ENCODE measurements at places on chromosomes 12 and 14.

DNA sequence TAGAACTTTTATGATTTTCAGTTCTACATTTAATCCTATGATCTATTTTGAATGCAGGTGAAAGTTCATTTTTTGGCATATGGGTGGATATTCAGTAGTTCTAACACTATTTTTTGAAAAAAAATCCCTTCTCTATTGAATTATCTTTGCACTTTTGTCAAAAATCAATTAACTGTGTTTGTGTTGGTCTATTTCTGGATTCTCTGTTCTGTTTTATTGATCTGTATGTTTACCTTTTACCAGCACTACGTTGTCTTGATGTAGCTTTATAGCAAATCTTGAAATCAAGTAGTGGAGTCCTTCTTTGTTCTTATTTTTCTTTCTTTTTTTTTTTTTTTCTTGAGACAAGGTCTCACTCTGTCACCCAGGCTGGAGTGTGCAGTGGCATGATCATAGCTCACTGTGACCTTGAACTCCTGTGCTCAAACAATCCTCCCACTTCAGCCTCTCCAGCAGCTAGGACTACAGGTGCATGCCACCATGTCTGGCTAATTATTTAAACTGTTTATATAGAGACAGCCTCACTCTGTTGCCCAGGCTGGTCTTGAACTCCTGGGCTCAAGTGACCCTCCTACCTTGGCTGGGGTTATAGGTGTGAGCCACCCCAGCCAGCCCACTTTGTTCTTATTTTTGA, 31.9 kb downstream of the SLC39A9 start:
- DNase-seq = no peak

GRCh38 chr12:101642115-101643067, 47.6 kb downstream of the MYBPC1 start:
- DNase-seq = no peak

GRCh38 chr14:64640839-64641238, 63.4 kb upstream of the PLEKHG3 start:
- no peak for DNase-seq

DNA sequence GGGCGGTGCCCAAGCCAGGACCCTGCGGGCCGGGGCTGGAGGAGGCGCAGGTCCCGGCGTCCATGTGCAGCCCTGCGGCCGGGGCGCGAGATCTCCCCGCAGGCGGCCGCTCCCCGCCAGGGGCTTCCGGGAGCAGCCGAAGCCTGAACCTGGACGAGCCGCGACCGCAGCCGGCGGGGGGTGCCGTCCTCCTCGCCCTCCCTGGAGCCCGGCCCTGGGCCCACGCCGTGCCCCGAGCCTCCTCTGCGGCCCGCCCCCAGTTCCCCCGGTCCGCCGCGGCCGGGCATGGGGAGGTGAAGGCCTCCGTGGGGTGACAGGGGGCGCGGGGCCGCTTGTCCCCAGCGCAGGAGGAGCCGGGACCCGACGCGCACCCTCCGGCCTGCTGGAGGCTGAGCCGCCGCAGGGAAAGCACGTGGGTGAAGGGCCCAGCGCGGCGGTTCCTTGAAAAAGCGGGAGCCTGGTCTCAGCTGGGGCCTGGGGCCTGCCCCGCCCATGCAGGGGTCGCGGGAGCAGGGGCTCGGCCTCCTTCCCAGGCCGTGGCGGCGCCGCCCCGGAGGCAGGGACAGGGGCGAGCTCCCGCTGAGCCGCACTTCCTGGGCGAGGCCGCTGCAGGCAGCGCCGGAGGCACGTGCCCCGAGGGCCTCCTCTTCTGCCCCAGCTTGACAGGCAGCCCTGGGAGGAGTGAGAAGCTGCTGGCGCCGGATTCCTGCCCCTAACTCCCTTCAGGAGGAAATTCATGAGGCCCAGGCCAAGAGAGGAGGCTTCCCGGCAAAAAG, 55.6 kb upstream of the PPP2R5C start:
- no peak for DNase-seq

DNA sequence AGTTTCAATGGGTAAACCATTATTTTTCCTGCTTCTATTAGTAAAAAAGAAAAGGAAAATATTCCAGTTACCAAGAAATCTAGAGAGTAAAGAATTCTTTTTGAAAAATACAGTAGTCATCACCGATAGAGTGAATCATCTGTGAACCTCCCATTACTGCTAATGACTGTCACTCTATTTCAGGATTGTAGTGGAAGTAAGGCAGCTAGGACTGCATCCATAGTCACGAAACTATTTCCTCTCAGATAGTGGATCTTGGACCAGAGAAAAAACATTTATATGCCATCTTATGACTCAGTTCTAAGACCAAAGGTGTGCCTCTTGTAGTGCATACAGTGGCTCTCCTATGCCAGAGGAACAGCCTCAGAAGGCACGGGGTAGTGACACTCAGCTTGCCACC, 173.9 kb upstream of the PLEKHA5 start:
- no peak for DNase-seq

GRCh38 chr14:85041618-85042017, 488.3 kb upstream of the FLRT2 start:
- DNase-seq = no peak

DNA sequence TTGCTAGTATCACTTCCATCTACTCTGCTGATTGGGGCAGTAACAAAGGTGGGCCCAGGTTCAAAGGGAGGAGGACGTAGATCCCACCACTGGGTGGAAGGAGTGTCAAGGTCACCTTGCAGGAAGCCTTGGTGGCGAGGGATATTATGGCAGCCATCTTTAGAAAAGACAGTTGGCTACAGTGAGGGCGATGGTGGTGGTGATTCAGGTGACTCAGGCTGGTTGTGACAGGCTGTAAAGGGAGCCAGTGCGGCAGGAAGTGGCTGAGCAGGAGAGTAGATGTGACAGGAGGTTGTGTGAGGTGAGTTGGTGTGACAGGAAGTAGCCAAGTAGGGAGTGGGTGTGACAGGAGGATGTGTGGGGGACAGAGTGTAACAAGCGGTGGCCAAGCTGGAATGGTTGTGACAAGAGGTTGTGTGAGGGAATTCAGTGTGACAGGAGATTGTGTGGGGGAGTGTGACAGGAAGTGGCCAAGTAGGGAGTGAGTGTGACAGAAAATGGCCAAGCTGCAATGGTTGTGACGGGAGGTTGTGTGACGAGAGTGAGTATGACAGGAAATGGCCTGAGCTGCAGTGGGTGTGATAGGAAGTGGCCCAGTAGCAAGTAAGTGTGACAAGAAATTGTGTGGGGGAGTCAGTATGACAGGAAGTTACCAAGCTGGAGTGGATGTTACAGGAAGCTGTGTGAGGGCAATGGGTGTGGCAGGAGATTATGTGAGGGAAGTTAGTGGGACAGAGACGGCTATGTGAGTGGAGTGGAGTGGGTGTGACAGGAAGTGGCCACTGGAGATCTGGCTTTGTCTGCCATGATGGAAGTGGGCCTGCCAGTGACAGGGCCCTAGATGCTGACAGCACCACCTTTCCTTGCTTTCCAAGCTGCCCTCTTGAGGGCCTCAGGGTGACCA, 136.5 kb upstream of the MYL2 start:
- no peak for DNase-seq

GRCh38 chr12:121632069-121632970, 6.0 kb downstream of the ORAI1 start:
- no peak for DNase-seq

GRCh38 chr12:132550014-132550802, 60.2 kb downstream of the LRCOL1 start:
- DNase-seq = no peak

GRCh38 chr12:55719371-55719770, 822 bp upstream of the RDH5 start:
- no peak for DNase-seq

GRCh38 chr12:120628919-120629318, 11.5 kb upstream of the CABP1 start:
- no peak for DNase-seq

DNA sequence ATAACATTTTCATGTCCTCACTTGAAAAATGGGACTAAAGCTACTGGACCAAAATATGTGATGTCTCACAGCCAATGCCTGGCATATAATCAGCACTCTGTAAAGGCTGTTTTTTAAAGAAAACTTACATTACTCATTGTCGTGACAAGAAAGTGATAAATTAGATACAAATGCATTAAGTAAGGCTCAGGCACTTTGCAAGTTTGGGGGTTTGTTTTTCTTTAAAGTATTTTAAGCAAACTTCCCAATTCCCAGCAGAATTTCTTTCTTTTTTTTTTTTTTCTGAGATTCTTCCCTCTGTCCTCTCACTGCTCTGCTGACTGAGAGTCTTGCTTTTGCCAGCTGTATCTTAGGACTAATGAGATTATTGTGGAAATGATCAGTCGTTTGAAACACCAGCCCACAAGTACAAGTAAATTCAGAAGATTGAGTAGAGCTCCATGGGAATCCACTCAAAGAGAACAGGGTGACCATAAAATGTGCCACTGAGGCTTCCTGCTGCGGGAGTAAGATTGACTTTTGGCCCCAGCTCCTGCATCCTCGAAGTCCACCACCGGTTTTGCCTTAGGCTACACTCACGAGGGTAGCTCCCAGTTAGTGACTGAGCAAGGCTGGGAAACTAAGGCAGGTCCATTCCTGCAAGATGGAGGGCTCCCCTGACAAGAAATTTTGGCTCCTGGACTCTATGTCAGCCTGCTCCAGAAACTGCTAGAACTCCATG, 82.8 kb downstream of the TMTC1 start:
- DNase-seq = no peak

GRCh38 chr14:101412739-101413138, 148.6 kb upstream of the DIO3 start:
- no peak for DNase-seq

DNA sequence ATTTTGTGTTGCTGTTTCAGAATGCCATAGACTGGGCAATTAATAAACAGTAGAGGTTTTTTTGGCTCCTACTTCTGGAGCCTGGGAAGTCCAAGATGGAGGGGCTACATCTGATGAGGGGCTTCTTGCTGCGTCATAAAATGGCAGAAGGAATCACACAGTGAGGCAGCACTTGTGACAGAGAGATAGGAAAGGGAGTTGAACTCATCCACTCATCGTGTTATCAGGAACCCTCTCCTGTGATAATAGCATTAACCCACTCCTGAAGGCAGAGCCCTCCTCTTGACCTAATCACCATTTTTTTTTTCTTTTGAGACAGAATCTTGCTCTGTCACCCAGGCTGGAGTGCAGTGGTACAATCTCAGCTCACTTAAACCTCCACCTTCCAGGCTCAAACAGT, 9.7 kb downstream of the TDG start:
- no peak for DNase-seq

DNA sequence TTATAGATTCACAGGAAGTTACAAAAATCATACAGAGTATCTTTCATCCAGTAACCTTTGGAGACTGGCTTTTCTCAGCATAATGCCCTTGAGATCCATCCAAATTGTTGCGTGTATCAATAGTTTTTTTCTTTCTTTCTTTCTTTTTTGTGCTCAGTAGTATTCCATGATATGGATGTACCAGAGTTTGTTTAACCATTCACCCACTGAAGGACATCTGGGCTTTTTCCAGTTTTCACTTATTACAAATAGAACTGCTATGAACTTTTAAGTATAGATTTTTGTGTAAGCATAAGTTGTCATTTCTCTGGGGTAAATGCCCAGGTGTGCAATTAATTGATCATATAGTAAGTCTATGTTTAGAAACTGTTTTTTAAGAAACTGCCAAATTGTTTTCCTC, 79.4 kb downstream of the FBXL14 start:
- DNase-seq = no peak

DNA sequence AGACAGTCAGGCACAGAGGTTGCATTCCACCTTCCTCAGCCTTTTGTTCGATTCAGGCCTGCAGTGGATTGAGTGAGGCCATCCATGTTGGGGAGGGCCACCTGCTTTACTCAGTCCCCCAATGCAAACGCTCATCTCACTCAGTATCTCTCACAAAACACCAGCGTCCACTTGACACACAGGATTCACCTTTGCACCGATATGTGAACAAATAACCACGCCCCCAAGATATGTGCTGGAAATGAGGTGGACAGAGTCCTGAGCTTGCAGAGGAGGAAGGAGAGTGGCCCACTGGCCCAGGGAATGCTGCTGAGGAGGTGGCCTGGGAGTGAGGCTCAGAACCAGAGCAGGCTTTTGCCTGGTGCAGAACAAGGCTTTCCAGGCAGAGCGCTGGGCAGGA, 60.7 kb downstream of the DNAH10 start:
- DNase-seq = no peak

DNA sequence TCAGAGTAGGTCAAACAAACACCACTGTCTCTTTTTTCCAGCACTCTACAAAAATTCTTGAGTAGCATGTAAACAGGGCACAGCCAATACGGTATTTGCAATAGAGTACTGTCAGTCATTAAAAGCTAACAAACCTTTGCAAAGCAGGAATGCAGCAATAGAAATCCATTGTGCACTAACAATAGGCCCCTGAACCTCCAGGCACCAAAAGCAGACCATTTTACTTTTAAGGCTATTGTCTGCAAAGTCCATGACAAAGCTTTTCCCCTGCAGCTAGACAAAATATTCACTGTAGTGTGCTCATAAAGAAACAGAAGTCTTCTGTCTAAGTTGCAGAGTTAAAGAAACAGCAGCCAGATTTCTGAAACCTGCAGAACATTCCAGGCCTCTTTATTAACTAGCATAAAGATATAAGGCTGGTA, 191.9 kb downstream of the SOX5 start:
- no peak for DNase-seq
